Activated CD4-positive, alpha-beta T cell treated with anti-CD3 and anti-CD28 coated beads for 1 hour (primary cell): ENCODE measurements at places on chromosomes 1 and 21.
A peak's percentile ranks its signal among the peaks of the same experiment; 100 is the strongest.

DNA sequence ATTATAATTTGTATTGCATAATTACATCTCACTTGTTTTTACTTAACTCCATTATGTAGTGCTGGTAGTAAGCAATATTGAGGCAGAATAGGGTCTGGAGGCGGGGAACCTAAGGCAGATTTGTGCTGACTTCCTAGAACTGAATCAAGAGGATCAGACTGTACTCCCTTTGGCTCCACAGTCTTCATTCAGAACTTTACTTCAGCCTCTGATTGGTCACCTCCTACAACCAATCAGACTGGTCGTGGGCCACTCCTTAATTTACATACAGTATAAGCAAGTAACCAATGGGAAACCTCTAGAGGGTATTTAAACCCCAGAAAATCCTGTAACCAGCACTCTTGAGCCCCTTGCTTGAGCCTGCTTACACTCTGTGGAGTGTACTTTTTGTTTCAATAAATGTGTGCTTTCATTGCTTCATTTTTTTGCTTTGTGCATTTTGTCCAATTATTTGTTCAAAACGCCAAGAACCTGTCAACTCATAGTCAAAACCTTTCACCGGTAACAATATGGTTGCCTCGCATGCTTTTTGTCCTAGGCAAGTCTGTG is 31.6 kb downstream of the ZBTB8OS start:
- no peak for DNase-seq

DNA sequence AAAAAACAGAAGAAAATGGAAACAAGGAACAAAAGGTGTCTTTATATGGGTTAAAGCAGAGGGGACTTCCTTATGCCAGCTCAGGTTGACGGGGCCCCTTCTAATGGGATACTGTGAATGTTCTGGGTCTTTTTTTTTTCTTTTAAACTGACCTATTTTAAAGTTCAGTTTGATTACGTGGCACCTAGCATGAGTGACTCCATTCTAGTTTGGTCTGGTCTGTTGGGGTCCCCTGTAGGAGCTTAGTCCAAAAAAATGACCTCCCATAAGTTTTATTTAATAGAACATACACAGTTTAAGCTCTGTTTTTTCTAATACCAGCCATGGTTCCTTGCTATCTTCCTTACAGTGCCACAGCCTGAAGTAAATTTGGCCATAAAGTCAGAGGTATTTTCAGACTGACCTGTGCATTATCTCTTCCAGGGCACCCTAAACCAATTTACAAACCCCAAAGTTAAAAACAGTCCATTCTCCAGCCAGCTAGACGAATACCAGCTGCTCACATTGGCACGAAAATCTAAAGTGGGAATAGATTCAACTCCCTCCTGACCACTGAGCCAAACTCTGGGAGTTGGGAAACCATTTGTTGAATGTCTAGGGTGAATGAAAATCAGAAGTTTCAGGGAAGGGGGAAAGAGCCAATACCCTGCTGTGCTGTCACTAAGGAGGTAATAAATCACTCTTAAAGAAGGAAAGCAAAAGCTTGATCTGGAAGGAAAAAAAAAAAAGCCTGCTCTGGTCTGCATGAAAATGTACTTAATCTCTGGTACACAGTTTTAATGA is 42.4 kb downstream of the AKNAD1 start:
- no peak for DNase-seq

GRCh38 chr1:12138196-12139168 is 28.3 kb upstream of the TNFRSF1B start:
- no peak for DNase-seq

GRCh38 chr1:91863498-91863897 is 22.5 kb downstream of the TGFBR3 start:
- no peak for DNase-seq

GRCh38 chr21:28442085-28442484 is 550.6 kb downstream of the LTN1 start:
- no peak for DNase-seq

DNA sequence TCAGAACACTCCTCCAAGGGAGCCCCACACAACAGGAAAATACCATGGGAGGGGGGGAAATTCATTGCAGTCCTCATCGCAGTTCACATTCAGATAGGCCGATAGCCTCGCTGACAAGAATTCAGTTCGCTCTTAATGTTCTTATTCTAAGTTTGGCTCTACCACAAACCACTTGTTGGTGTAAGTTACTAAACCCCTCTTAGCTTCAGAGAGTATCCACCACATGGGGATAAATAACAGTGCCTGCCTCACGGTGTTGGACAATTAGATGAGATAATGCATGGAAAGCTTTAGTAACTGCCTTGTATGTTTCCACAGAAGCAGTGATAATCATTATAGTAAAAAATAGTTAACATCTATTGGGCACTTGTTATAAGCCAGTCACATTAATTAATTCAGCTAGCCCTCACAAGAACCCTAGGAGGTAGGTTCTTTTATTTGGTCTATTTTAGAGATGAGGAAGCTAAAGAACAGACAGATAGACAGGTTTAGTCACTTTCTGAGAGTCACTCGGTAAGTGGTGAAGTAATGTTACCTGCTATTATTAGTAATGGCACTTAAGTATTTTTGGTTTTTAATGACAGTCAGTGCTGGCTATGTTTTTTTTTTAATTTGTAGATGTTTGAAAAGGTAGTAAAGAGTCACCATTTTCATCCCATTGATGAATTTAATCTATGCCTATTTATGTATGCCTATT is 10.1 kb downstream of the VAV3 start:
- DNase-seq: no peak

DNA sequence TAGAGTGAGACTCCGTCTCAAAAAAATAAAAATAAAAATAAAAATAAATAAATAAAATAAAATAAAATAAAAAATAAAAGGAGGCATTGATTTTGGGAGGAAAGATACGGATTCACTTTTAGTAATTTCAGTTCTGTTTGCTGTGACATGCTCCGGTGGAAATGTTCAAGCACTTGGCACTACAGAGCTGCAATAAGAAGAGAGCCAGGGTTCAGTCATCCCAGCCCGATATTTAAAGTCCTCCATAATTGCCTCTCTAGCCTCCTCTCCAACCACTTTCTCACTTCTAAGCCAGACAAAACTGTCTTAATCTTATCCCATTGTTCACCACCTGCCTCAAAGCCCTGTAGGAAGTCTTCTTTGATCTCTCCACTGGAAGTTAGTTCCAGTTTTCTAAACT is 55.0 kb upstream of the MACF1 start:
- DNase-seq: no peak

- no peak for DNase-seq
Measured at GRCh38 chr1:7320661-7321060, 450.4 kb upstream of the VAMP3 start.

DNA sequence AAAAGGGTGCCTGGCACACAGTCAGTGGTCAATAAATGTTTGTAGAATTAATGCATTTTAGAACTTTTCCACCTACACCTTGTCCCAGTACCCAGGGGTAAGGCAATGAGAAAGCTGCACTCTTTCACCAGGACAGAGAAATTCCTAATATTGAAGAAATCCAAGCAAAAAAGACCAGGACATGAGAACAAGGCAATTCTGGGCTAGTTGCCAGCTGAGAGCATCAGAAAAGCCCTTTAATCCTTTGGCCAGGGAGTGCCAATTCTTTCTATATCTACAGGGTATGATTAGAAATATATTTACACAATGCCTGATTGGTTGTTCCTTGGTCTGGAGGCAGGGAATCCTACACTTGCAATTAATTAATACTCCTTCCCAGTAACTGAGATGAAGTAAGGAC is 492.4 kb upstream of the NFIA start:
- DNase-seq: no peak

DNA sequence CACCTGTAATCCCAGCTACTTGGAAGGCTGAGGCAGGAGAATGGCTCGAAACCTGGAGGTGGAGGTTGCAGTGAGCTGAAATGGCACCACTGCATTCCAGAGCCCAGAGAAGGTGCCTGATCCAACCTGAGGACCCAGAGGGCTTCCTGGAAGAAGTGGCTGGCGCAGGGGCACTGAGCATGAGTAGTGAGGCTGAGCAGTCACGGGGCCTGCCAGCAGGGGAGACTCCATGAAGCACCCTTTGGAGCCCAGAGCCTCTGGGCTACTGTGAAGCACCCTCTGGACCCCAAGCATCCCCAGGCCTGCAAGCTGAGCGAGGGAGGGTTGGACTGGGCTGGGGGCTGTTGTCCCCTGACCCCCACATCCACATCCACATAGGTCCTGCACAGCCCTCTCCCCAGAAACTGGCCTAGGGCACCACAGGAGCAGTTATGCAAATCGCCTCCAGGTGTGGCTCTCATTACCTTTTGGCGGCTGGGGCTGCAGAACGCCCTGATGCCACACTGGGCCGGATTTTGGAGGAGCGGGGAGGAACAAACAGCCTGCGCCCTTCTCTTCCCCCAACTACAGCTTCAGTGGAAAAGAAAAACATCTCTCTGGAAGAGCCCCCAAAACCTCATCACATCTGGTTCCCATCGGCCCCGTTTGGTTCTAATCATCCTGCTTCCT is 78.2 kb upstream of the TARDBP start:
- DNase-seq: no peak

GRCh38 chr1:58978096-58978495 is 194.2 kb upstream of the JUN start:
- no peak for DNase-seq

GRCh38 chr1:212437179-212437798 is 4.6 kb downstream of the NENF start:
- DNase-seq: no peak

- no peak for DNase-seq
Measured at GRCh38 chr1:151324390-151324930, 2.8 kb downstream of the PI4KB start.

- peak; percentile 56 for DNase-seq
Measured at GRCh38 chr1:211476200-211476849, 15.6 kb downstream of the RD3 start.

DNA sequence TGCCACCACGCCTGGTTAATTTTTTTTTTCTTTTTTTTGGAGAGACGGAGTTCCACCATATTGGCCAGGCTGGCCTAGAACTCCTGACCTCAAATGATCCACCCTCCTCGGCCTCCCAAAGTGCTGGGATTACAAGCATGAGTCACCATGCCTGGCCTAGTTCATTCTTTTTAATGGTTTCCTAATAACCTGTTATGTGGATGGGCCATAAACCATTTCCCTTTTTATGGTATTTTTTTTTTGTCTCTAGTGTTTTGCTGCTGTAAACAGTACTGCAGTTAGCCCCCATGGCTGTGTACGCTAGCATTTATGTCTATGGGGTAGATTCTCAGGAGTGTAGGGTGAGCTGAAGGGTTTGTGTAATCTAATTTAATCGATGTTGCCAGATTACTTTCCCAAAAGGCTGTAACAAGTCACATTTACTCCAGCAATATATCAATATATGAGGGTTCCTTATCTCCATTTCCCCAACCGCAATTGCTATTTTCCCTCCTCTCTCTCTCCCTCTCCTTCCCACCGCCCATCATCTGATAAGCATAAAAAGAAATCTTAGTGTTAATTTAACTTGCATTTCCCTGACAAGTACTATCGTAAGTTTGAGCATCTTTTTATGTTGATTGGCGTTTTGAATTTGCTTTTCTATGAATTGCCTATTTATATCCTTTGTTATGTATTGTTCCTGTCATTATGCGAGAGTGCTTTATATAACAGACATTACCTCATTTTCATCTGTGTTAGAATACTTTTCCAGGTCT is 28.7 kb downstream of the RCSD1 start:
- DNase-seq: no peak

DNA sequence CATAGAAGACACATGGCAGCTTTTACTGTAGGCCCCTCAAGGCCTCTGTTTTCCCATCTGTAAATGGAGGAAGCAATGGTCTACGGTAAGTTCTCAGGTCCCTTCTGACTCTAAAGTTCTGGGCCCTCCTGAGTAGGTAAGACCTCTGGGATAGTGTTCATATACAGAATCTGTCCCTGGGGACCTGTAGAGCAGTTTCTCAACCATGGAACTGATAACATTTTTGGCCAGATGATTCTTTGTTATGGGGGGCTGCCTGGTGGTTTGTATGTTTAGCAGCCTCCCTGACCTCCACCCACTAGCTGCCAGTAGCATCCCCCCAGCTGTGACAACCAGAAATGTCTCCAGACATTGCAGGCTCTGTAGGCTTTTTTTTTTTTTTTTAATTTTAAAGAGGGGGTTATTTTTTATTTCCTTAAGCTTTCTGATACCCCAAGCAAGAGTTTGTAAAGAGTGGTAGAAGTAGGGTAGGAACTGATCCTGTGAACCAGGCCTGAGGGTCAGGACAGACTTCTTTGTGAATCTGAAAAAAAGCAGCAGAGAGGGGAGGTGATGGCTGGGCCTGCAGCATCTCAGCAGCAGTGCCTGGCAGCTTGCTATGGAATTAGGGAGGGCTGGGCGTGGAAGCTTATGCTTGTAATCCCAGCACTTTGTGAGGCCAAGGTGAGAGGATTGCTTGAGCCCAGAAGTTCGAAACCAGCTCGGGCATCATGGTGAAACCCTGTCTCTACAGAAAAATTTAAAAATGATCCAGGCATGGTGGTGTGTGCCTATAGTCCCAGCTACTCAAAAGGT is 20.2 kb upstream of the TCEA3 start:
- DNase-seq: no peak

GRCh38 chr1:42221952-42222606 is 57.5 kb upstream of the GUCA2A start:
- no peak for DNase-seq
